Activated gamma-delta T cell treated with anti-CD3 and anti-CD28 coated beads, Interleukin-2, amount 50 U/mL, for 16 hours (primary cell): ENCODE measurements at places on chromosomes 7 and 10.

- DNase-seq = no peak
Measured at GRCh38 chr7:138086563-138087270, 10.5 kb downstream of the AKR1D1 start.

GRCh38 chr10:123858907-123859652, 32.5 kb downstream of the CPXM2 start:
- DNase-seq = no peak

GRCh38 chr10:84205049-84205852, 10.9 kb downstream of the CDHR1 start:
- DNase-seq = peak; percentile 57

- DNase-seq = no peak
Measured at GRCh38 chr7:73773700-73774517, 3.8 kb upstream of the CLDN3 start.

DNA sequence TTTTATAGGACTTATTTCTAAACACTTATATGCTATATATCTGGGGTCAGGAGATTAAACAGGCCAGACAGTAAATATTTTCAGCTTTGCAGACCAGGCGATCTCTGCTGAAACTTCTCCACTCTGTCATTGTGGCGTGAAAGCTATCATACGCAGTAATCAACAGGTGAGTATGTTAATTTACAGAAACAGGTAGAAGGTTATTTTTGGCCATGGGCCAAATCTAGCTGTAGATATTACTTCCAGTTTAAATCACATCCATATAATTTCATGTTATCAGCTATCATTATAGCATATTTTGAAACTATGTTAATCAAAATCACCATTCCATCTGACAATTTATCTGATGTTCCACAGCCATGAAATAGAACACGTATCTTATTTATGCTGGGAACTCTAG, 67.8 kb downstream of the GPR37 start:
- no peak for DNase-seq

DNA sequence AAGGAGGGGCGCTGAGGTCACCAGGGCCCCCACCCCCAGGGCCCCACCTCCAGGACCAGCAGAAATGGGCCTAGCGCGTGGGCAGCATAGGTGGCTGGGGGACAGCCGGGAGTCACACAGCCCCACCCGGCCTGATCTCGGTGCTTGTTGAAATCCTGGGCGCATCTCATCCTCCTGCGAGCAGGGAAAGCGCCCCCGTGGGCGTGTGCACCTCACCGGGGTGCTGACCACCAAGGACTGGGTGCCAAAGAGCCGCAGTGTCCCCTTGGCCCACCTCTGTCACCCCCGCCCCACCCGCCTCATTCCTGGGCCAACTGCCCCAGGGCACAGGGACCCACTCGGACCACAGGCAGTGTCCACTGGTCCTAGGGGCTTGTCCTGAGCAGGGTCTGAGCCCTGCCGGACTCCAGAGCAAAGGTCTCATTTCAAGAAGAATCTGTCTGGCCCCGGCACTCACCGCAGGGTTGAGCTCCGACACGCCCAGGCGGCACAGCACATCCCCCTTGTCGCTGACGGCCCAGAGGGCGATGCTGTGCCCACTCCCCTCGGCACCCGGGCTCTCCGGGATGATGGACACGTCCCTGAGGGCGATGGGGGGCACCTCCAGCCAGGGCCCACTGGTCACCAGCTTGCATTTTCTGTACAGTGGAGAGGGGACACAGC, 11.4 kb downstream of the BHLHA15 start:
- no peak for DNase-seq

- no peak for DNase-seq
Measured at GRCh38 chr10:130558746-130559546, 422.8 kb downstream of the GLRX3 start.

DNA sequence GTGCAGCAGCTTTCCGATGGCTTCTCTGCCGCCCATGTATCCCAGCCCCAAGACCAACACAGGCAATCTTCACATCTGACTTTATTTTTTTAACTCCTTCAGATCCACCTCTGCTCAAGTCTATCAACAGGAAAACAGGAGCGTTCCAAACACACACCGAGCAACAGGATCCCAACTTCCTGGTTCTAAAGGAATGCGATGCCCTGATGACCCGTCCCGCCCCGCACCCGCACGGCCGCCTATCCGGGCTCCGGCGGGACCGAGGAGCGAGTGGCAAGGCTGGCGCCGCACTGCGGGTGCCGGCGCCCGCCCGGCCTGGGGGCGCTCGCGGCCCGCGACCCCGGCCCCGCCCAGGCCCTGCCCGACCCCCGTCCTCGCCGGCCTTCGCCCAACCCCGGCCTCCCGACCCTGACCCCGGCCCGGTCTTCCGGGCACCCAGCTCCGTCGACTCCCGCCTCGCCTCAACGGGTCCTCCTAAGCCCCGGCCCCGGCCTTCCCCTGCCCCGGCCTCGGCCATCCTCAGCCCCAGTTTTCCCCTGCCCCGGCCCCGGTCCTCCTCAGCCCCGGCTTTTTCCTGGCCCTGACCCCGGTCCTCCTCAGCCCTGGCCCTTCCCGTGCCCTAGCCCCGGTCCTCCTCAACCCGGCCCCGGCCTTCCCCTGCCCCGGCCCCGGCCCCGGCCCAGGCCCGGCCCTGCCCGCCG, 730 bp downstream of the LARP4B start:
- DNase-seq = no peak

DNA sequence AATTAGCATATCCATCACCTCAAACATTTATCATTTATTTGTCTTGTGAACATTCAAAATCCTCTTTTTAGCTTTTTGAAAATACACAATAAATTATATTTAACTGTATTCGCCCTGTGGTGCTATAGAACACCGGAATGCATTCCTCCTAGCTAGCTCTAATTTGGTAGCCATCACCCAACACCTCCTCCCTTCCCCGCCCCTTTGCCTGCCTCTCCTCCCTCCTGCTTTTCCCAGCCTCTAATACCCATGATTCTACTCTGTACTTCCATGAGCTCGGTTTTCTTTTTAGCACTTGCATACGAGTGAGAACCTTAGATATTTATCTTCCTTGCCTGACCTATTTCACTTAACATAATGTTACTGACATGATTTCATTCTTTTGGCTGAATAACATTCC, 80.1 kb downstream of the ANKRD26 start:
- DNase-seq = no peak
